AG04449 (cell line): ENCODE measurements at places on chromosomes 6 and 20.

- DNase-seq, result no peak
These were observed 908.5 kb upstream of the MANEA start for GRCh38 chr6:94668876-94669275.

DNA sequence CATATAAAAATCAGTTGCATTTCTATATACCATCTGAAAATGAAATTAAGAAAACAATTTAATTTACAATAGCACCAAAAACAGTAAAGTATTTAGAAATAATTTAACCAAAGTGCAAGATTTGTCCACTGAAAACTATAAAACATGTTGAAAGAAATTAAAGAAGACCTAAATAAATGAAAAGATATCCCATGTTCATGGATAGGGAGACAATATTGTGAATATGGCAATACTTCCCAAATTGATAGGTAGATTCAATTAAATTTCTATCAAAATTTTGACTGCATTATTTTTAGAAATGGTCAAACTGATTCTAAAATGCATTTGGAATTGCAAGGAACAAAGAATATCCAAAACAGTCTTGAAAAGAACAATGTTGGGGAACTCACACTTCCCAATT lies 17.6 kb upstream of the POU3F2 start:
- DNase-seq, result no peak

GRCh38 chr6:158752613-158753012 lies 66.6 kb downstream of the EZR start:
- DNase-seq, result no peak

DNA sequence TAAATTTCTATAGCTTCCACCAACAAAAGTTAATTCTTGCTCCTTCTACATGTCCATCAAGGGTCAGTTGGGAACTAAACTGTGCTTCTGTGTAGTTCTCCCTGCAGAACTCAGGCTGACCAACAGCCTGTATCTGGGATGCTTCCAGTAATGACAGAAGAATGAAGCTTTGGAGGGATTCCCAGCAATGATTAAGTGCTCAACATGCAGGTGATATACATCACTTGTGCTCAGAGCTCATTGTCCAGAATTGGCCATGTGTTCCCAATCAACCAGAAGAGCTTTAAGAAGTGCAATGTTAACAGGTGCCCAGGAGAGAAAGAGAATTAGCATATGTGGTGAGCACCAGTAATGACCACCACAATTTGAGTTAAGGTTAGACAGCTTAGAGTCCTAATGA lies 37.4 kb upstream of the SNRPB2 start:
- no peak for DNase-seq

- no peak for DNase-seq
These were observed 129.8 kb downstream of the FLRT3 start for GRCh38 chr20:14207591-14207990.

DNA sequence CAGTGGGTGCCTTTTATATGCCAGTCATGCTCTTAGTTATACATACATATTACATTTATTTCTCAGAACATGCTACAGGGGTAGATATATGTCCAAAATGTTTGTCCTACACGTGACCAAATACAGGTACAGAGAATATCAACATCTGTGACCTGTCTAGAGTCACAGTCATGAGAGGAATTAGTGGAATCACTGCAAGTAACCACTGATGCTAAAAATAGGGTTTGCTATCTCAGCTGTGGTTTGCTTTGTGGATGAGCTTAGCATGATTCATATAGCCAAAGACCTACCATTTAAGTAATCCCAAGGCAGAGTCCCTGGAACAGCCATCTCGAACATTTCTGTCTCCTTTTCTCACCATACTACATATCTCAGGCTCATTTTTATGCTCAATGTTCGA lies 32.3 kb downstream of the GSTA3 start:
- peak; percentile 88 for DNase-seq

GRCh38 chr20:44704551-44704971 lies 10.6 kb upstream of the CCN5 start:
- no peak for DNase-seq

GRCh38 chr6:105677671-105678475 lies 275.0 kb upstream of the PREP start:
- no peak for DNase-seq

DNA sequence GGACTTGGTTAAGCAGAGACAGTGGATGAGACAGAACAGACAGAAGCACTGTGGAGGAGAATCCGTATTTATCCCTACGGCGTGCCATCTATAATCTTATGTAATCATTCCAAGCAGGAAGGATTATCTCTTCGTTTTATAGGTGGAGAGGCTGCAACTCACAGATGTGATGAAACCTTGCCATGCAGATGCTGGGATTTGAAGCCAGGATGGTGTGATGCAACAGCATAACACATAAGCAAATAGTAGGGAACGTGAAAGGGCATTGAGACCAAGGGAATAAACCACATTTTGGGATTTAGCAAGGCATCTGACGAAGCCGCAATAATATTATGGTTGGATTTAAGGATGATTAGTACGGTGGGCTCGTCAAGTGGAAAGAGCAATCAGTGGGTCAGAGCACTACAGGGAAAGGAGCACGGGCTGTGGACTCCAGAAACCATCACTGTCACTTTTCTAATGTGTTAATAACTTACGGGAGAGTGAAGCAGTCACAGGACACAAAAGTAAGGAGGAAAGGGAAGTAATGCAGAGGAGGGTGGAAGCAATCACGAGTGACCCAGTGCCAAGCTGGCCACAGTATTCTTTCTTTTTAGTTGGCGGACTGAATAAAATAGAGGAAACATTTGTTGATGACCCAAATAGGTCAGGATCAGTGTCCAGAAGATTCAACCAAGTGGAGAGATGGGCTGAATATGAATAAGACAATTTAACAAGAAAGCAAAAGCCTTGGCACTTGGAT lies 119.6 kb upstream of the EDN1 start:
- DNase-seq, result no peak

GRCh38 chr6:92690997-92691599 lies 728.3 kb downstream of the EPHA7 start:
- DNase-seq, result no peak

DNA sequence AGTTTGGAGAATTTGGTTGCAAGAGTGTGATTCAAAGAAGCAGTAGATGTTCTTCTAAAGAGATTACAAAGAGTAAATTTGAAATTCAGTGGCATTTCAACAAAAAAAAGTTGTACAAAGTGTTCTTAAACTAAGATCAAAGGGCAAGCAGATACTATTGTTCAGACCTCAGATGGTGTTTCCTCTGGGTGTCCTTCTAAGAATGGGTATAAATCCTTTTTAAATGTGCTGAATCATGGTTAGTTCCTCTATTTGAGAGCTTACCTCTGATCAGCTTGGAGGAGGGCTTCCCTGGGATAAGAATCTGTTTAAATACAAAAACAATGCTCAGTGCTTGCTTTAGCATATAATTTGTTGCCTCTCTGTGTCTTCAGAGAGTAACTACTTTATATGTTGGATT lies 6.3 kb downstream of the BMP6 start:
- no peak for DNase-seq

GRCh38 chr20:38961530-38962043 lies 557 bp upstream of the DHX35 start:
- DNase-seq, result no peak

- no peak for DNase-seq
These were observed 9.9 kb downstream of the HAO1 start for GRCh38 chr20:7930343-7930742.

GRCh38 chr20:57076152-57076652 lies 190.2 kb downstream of the BMP7 start:
- peak; percentile 28 for DNase-seq

DNA sequence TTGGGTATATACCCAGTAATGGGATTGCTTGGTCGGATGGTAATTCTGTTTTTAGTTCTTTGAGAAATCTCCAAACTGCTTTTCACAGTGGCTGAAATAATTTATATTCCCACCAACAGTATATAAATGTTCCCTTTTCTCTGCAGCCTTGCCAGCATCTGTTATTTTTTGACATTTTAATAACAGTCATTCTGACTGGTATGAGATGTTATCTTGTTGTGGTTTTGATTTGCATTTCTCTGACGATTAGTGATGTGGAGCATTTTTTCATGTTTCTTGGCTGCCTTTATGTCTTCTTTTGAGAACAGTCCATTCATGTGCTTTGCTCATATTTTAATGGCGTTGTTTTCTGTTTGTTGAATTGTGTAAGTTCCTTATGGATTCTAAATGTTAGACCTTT lies 641.6 kb downstream of the HACE1 start:
- DNase-seq, result no peak

- DNase-seq, result no peak
These were observed 54.9 kb downstream of the CDH4 start for GRCh38 chr20:61306937-61307475.

GRCh38 chr6:163293286-163293685 lies 121.2 kb upstream of the QKI start:
- no peak for DNase-seq
